ENCODE measurements at places on chromosomes 5 and 9.

DNA sequence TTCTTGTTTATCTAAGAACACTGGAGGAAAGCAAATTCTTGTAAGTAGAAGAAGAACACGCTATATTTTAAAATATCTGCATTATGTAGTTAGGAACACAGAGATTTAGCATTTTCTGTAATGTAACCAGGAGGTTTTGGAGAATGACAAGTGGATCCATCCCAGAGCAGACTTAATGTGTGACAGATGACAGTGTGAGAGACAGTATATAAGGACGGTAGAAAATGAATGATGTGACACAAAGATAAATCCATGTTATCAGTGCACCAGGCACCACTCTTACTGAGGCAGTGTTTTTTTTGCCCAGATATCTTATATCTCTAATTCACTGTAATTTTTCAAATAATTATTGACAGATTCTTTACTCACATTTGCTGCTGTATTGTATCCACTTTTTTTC is 239.0 kb upstream of the KCNN2 start:
- DNase-seq, result no peak

DNA sequence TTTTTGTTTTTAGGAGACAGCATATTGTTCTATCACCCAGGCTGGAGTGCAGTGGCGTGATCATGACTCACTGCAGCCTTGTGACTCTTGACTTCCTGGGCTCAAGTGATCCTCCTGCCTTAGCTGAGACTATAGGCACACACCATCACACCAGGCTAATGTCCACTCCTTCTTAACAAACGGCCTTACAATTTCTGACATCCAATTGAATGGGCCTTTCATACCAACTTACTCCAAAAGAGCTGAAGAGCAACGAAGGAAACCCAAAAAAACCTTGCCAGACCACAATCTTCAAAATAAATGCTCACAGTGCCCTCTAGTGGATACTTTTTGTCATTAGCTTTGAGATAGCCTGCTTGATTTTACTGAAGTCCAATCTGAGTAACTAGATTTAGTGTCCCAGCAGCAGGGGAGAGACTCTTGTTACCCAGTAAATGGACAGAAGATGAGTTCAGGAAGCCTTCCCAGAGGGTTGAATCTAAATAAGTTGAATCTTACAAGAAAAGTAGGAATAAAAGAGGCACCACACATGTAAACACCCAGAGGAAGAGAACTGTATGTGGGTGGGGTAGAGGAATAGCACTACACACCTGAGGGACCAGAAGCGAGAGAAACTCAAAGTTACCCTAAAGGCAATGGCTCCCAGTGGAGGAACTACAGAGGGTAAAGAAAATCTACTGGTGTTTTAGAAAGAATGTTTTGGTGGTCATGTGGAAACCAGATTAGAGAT is 9.3 kb downstream of the ZNF622 start:
- no peak for DNase-seq

GRCh38 chr5:112059579-112060135 is 302.7 kb upstream of the NREP start:
- DNase-seq, result no peak

GRCh38 chr9:38026021-38026809 is 42.8 kb downstream of the SHB start:
- no peak for DNase-seq

GRCh38 chr9:72827950-72828731 is 124.7 kb downstream of the ALDH1A1 start:
- DNase-seq, result no peak

GRCh38 chr9:109469646-109470358 is 28.3 kb downstream of the PTPN3 start:
- DNase-seq, result no peak

DNA sequence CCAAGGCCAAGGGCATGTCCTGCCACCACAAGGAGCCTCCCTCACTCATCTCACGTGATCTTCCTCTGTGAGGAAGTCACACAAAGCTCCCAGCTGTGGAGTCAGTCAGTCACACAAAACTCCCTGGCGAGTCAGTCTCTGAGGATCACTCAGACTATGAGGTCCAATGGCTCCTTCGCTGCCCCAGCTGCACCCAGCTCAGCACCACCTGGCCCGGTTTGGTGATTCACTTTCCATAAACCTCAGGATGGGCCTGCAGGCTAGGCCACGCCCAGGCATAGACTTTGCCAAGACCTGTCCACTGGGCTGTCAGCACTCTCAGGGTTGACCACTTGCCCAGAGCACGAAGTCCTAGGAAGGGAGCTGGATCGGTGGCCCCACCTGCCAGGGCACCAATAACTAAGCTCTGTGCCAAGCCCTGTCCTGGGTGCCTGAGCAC is 233.8 kb downstream of the HSPA4 start:
- no peak for DNase-seq

- DNase-seq, result no peak
Measured at GRCh38 chr5:2715856-2716255, 35.6 kb downstream of the IRX2 start.

DNA sequence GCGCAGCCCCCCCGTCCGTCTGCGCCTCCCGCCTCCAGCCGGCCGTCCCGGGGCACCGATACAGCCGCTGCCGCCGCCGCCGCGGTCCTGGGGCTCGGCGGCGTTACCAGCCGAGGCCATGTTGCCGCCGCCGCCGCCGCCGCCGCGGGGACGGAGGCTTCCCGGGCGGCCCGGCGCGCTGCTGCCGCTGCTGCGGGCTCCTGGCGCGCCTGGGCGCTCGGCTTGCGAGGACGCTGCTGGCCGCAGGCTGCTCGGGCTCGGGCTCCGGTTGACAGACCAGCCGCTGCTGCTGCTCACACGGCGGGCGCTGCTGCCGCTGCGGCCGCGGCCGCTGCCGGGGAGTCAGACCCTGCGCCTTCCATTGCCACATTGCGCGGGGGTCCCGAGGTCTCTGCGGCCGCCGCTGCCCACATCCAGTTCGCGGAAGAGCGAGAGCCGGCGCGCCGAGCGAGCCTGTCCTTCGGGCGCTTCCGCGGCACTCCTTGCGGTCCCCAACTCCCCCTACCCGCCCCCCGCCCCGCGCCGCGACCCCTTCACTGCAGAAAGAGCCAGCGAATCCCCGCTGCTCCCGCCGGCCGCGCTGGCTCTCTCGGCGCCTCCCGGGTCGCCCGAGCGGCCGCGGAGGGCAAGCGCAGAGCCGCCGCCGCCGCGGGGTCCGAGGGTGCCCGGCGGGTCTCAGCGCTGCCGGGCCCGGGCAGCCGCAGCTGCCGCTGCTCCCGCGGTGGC is 8.4 kb downstream of the PTCH1 start:
- no peak for DNase-seq

- no peak for DNase-seq
Measured at GRCh38 chr5:35316611-35317274, 86.5 kb upstream of the PRLR start.

- no peak for DNase-seq
Measured at GRCh38 chr5:51383131-51384121, at the start of gene ISL1. Gene ISL1 (plus strand): TSS chr5:51383448. CDS start chr5:51383672, 224 bp downstream.

DNA sequence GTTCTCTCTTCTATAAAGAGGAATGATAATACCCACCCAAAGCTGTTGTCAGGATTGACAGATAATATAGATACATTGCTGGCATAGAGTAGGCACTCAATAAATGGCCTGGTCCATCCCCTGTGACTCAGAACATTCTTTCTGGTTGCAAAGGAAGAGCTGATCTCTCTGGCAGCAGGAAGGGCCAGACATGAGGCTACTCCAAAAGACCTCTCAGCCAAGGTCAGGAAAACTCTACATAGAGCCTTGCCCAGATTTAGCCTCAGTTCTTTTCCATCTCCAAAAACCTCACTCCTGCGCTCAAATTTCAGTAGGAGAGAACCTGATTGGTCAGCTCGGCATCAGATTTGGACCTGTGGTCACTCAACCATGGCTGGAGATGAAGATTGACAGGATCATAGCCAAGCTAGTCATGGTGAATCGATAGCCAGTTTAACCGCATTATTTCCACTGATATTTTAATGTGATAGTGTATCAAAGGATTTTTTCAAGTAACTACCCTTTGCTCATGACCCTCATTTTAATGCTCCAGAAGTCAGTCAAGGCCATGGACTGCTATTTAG is 319.6 kb downstream of the DRD1 start:
- DNase-seq, result no peak

GRCh38 chr5:148849461-148849860 is 23.1 kb downstream of the ADRB2 start:
- DNase-seq, result no peak

- no peak for DNase-seq
Measured at GRCh38 chr5:77423022-77423750, 68.9 kb downstream of the WDR41 start.

GRCh38 chr9:3434594-3434993 is 91.2 kb downstream of the RFX3 start:
- no peak for DNase-seq

DNA sequence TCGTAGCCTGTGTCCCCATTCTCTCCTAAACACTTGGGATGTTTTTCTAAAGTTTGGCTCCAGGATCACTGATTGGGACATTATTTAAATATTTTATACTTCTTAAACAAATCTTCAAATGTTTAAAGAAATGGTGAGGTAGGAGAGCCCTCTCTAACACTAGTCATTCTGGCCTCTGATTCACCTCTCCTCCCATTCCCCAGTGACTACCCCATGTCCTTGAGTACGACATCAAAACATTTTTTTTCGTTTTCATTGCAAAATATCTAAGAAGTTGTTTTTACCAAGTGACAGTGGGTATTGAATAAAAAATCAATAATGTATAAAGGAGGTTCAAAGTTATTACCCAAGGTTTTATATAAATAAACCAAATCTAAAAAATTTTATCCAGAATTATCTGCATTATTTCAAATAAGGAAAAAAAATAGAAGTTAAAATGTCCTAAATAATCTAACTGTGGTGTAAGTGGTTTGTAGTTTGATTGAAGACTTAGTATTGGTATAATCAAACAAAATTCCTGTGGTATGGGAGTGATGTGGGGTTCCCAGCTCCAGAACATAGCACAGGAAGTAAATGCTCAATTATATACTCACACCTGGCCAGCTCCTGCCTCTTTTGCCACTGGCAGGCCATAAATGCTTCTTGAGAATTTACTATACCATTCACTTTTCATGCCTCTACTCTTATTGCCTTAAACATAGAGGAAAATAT is 51.1 kb downstream of the MAST4 start:
- no peak for DNase-seq

DNA sequence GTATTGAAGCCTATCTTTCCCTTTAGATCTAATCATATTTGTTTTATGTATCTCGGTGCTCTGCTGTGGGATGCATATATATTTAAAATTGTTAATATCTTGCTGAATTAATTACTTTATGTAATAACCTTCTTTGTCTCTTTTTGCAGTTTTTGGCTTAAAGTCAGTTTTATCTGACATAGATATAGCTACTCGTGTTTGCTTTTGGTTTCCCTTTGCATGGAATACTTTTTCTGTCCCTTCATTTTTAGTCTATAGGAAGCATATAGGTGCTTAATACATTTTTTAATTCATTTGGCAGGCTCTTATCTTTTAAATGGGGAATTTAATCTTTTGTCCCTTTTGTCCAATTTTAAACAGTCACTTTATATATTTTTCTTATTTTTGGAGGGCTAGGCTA is 360.6 kb upstream of the PRR16 start:
- no peak for DNase-seq

DNA sequence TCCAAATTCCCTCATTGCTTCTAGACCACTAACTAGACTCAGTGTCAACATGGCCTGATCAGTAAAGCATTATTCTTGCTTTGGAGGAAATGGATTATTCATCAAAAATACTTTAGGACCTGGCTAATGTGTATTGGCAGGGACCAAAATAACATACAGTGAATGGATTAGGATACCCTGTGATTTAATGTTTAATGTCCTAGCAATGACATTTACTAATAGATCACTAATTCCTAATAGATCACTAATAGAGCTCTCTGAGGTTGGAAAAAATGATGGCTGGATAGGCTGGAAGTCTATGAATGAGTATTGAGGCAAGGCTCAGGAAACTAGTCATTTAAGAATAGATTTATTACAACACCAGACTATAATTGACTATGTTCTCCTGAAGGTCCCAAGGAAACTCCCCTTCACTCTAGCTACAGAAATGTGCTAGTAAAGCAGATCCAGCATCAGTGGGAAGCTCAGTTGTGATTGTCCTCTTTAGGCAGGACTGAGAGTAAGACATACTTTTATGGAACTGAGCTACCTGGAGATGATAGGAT is 46.1 kb upstream of the CHSY3 start:
- no peak for DNase-seq

DNA sequence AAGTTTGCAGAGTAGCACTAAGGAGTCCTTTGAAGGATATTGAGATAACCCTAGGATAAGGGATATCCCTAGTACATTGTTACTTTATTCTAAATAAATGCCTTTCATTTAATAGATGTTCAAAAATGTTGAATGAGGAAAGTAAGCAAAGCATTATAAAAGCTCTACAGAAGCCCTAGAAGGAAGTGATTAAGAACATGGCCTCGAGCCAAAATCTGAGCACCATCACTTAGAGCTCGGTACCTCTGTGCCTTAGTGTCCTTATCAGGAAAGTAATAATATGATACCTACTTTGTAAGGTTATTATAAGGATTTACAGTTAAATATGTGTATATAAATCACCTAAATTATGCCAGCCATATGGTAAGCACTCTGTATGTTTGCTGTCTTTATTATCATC is 242.6 kb downstream of the KIAA0825 start:
- no peak for DNase-seq
